ENCODE measurements at places on chromosomes 3 and 15.

- DNase-seq, result no peak
These were observed 614.0 kb upstream of the AGTR1 start for GRCh38 chr3:148083526-148084182.

DNA sequence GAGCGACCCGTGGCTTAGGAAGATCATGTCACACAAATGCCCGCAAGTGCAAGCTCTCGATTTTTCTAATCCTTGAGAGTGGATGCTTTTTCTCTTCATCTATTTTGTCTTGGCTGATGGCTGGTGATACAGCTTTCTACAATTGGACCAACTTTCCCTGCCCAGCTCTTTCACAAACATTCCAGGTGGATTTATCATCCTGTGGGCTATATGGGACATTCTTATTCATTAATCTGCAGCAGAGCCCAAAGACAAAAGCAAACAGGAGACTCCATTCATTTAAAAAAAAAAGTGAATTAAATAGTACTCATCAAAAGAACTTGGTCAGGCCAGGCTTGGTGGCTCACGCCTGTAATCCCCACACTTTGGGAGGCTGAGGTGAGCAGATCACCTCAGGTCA, 14.2 kb upstream of the TSEN2 start:
- DNase-seq, result no peak

DNA sequence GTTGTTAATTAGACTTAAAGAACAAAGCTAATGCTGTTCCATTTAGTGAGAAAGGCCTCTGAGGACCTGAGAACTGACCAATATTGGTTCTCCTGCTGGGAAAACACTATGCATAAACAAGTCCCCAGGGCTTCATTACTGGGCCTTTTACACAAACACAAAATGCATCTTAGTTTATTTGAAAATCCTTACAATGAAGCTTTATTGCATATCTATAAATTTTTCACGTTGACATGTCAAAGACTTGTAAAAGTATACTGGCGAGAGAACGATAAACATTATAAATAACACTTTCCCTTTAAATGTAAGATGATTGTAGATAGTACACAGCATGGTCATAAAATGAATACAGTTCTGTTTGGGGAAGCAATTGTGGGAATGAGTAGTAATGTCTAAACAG, 151.7 kb downstream of the ROBO2 start:
- no peak for DNase-seq

DNA sequence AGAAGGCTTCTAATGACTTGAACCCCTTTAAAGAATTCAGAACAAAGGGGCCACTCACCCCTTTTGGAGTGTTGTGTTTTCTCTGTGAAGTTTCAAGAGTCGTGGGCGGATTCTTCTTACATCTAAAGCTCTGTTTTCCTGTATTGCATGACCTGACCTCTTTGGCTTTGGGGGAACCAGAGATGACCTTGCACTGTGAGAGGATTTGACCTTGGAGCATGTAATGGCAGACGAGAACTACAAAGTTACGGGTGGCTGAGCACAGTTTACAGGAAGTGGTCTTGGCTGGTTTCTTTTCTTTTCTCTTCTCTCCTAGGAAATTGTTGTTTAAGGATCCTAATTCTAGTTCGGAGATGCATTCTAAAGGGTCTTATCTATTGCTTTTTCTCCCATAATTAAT, 6.2 kb upstream of the BDH1 start:
- no peak for DNase-seq

- DNase-seq, result no peak
These were observed 866.3 kb downstream of the ROBO1 start for GRCh38 chr3:78901544-78901943.

DNA sequence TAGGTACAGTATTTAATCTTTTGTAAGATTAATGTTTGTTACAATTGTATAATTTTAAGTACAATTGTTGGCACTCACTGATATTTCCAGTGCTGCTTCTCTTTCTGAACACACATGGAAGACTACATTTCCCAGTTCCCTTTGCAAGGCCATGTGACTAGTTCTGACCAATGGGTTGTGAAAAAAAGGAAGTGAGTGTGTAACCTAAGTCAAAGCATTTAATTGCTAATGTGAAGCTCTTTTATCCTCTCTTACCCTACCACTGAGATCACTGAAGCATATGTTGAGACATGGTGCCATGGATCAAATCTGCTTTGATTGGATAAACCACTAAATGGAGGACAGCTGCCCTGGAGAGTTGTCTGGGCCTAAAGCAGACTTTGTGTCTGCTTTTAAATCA, 83.9 kb upstream of the PLXND1 start:
- DNase-seq, result no peak

DNA sequence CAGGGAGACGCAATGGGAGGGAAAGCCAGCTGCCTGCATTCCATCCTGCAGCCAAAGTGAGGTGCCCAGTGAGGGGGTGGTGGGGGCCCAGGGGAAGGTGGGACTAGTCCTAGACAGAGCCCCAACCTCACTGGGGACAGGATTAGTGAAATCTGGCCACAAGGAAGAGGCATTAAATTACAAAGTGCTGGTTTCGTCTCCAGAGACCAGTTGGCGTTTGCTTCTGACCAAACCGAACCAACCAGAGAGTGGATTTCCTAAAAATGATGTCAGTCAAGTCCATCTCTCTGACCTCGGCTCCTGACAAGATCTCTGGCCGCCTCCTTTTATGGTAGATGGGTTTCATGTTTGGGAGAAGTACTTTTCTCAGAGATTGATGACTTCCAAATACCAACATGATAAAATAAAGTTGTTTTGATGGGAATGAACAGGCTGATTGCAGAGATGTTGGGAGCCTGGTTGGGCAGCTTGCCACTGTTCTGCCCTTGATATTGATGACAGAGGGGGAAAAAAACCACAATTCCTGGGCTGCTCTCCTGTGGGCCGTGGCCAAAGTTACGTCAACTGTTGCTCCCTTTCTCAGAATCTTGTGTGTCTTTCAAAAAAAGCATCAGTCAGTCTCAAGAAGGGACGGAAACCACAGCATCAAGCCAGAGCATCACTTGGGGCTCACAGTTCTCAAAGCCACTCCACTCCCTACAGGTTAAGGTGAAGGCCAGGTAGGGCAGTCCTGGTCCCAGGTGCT, 24.6 kb downstream of the ITGA11 start:
- no peak for DNase-seq
